ENCODE measurements at places on chromosomes 12 and 14.
A peak's percentile ranks its signal among the peaks of the same experiment; 100 is the strongest.

DNA sequence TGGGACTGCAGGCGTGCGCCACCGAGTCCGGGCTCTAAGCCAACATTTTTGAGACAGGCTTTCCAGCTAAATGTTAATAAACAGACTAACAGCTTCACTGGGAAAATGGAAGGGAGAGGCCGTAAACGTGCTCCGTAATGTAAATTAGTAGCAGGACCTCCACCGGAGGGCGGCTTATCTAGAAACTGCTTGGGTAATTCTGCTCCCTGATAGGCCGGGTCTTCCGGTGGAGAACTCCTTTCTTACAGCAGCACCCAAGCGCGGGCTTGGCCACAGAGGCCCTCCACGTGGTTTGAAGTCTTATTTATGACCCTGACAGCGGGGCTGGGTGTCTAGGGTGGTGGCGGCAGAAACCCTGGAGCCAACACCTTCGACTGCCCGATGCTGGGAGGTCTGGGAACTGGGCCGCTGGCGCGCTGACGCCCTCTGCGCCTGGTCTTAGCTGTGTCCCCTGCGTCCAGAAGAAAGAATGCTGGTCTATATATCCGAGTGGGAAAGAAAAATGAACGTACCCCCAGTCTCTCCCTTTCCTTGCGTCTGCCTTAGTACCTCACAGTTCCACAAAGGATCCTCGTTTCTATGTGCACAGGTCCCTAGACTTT lies 1.7 kb downstream of the DPPA3 start:
- DNase-seq = no peak

- peak; percentile 80 for DNase-seq
Measured at GRCh38 chr14:101843665-101844064, 82.2 kb downstream of the PPP2R5C start.

DNA sequence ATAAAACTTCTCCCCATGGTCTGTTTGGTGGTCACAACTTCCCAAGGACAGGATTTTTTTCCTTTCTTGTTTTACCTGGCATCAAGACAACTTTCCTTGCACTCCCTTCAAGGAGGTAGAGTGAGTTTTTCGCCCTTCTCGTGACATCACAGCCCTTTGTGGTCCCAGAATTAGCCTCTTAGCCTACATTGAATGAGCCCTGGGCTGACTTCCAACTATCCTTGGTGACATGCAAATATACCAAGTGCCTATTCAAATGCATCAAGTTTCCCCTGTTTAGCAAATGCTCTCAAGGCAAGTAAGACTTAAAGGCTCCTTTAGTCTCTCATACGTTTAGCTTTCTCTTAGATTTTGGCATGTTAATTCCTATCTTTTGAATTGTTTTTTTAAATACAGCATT lies 36.6 kb downstream of the TC2N start:
- no peak for DNase-seq

GRCh38 chr12:21428241-21428640 lies 9.2 kb upstream of the PYROXD1 start:
- DNase-seq = no peak

GRCh38 chr14:71574976-71575375 lies 357.3 kb upstream of the RGS6 start:
- DNase-seq = no peak

GRCh38 chr12:71474791-71475190 lies 35.2 kb downstream of the LGR5 start:
- DNase-seq = no peak

- DNase-seq = no peak
Measured at GRCh38 chr12:12404297-12404696, 47.4 kb downstream of the BORCS5 start.

GRCh38 chr12:25655702-25656101 lies 102.6 kb upstream of the LMNTD1 start:
- no peak for DNase-seq

DNA sequence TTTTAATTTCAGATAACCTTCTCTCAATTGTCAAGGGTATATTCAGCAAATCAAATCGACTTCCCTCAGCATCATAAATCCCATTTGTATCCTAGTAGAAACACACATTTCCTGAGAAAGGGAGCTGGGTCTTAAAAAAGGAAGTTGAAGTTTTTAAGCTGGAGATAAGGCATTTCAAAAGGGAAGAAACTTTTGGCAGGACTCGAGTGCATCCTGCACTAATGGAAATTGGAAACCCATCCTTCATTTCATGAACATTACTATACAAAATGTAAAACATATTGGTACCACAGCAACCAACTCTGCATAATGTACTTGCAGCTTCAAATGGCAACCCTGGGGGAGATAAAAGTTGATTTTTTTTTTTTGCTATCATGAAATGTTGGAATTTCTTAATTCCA lies 23.7 kb upstream of the TMCC3 start:
- no peak for DNase-seq
